ENCODE measurements at places on chromosomes 1 and 21.

- DNase-seq, result no peak
These were observed 98.1 kb downstream of the PSMG1 start for GRCh38 chr21:39084979-39085729.

DNA sequence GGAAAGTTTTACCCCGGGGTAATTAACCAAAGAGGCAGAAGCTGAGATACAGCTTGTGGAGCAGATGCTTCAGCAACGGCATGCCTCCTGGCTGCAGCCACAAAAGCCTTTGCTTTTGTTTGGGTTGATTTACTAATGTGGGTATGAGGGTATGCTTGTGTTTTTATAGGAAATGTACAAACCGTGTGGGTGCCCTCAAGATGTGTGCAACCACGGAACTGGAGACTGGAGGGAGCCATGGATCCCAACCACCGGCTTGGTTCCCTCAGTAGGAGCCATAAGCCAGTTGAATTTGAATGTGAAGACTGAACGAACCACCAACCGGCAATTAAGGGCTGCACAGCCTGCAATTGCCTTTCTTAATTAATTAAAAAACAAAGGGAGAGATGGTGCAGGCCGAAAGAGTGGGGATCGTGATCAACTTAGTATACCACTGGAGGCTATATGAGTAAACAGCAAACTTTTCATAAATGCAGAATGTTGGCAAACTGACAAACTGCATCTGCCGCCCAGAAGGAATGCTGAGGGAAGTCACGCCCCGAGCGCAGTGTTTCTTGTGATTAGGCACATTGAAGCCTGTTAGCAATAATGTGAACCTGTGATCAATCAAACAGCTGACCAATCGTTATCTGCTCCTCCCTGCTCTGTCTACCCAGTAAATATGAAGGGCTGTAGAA lies 104.1 kb downstream of the DISP1 start:
- DNase-seq, result no peak

- DNase-seq, result no peak
These were observed 325.6 kb downstream of the NEGR1 start for GRCh38 chr1:71956613-71957285.

DNA sequence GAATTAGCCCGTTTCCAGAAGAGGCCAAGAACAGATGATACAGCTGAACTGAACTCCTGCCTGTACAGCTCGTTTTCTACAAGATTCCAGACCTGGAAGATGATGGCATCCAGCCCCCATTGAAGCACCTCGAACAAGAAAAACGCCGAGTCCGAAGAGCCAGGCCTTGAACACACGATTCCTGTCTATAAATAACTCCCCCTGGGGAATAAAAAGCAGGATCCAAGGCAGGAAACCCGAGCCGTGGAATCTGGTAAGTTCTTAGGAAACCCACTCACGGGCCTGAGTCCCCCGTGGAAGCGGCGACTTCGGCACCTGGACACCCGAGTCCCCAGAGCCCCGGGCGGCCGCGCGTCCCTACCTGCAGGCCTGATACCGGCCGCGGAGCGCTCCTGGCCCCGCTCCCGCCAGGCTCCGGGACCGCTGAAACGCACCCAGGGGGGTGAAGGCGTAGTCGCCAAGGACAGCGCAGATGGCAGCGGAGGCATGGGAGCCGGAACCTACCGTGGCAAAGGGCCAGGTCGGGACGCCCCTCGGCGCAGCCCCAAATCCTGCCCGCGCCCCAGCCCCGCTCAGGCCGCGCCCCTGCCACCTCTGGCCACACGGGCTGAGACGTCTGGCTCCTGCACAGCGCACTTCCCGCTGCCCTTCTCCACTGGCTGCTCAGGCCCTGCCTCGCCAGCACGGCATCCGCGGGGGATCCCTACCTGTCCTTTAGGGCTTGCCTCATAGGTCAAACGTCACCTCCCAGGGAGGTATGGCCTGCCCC lies 14.0 kb upstream of the HLCS start:
- no peak for DNase-seq

DNA sequence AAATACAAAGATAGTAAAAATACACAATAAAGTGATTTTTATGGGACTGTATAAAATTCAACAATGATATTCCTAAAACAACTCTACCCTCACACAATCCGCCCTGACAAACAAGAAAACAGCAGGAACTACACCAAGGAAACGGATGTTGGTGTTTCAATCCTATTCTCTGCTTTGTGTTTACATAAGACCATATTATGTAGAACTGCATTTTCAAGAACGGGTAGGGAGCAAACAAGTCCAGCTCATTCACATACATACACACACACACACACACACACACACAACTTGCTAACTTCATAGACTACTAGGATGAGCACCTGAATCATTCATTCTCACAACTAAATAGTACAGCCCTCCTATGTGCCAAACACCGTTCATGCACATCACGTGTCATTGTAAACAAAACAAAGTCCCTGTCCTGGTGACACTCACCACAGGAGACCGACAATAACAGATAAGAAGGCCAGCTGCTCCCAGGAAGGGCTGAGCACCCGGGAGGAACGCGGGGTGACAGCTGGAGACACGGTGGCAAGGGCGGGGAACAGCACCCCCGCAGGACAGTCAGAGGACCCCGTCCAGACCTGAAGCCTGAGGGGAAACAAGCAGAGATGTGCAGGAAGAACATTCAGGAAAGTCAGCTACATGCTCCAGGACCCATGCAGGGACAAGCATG lies 43.0 kb downstream of the NPHP4 start:
- no peak for DNase-seq

DNA sequence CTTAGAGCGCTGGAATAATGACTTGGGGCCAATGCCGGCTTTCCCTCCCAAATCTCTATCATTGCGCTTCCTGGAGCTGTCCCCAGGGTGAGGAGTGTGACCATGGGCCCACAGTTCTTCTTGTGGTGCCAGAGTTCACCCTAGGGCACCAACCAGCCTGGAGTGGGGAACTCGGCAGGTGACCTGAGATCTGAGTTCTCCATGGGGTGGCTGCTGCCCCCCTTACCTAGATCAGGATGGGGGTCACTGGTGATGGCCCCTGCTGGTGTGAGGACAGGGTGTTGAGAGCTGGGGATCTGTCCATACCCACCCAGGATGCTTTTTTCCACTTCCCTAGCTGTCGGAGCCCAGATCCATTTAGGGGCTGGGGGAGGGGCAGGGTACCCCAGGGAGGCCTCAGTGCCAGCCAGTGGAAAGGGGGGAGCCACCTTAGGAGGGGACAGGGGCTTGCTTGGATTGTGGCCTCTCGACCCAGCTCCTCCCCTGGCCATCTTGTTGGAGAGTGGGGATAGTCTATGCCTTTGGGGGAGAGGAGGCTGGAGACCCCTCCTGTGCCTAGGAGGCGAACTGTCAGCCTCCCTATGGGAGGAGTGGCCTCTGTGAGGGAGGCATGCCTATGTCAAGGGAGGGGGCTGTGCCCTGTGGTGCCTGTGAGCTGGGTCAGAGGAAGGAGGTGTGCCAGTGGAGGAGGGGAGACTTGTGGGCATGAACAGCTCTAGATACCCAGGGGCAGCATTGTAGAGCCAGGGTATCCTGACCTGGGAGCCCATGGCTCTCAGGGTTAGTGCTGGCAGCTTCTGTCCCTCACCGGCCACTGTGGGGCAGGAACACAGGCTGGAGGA lies 1.7 kb downstream of the FOXO6 start:
- DNase-seq, result no peak

GRCh38 chr1:31615414-31615813 lies 2.1 kb upstream of the HCRTR1 start:
- no peak for DNase-seq

- DNase-seq, result no peak
These were observed 104.9 kb upstream of the RUNX3 start for GRCh38 chr1:25034736-25035522.

DNA sequence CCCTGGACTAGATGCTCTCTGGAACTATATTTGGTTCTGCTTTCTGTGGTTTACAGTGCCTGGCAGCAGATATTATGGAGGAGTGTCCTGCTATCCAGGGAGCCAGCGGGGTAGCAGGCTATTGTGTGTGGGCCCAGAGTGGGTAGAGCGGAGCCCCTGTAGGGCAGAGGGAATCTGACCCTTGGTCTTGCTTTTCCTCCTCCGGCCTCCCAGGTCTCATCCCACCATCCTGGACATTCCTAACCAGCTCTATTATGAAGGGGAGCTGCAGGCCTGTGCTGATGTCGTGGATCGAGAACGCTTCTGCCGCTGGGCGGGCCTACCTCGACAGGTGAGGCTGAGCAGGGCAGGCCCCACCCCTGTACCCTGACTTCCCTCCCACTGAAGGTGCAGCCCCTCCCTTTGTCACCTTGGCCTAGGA lies 9.1 kb downstream of the RHOC start:
- no peak for DNase-seq

GRCh38 chr1:231421546-231421970 lies 529 bp downstream of the EGLN1 start:
- DNase-seq, result no peak

GRCh38 chr21:36749935-36750575 lies 51.1 kb downstream of the SIM2 start:
- DNase-seq, result no peak

DNA sequence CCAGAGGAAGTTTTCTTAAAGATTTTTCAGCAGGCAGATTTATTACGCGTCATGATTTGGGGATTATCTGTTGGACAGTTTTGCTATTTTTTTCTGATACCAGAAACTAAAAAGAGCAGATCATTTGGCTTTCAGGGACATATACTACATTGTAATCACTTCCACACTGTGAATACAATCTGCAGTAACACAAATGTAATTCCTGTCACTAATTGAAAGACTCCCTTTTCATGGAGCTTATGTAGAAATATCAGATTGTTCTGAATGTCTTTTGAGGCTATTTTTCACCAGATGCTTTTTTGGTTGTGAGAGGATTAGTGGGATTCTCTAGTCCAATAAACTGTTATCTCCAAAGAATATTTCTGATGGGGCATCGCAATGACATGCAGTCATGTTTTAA lies 464.2 kb downstream of the DISC1 start:
- DNase-seq, result no peak

GRCh38 chr1:43754892-43755291 lies 47.6 kb downstream of the ST3GAL3 start:
- DNase-seq, result no peak

DNA sequence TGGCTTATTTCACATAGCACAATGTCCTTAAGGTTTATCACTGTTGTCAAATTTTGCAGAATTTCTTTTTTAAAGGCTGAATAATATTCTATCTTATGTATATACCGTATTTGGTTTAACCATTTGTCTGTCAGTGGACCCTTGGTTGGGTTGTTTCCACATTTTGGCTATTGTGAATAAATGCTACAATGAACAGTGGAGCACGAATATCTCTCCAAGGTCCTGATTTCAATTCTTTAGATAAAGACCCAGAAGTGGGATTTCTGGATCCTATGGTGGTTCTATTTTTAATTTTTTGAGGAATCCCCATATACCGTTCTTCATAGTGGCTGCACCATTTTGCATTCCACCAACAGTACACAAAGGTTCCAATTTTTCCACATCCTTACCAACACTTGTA lies 5.8 kb upstream of the ZBTB17 start:
- DNase-seq, result no peak

DNA sequence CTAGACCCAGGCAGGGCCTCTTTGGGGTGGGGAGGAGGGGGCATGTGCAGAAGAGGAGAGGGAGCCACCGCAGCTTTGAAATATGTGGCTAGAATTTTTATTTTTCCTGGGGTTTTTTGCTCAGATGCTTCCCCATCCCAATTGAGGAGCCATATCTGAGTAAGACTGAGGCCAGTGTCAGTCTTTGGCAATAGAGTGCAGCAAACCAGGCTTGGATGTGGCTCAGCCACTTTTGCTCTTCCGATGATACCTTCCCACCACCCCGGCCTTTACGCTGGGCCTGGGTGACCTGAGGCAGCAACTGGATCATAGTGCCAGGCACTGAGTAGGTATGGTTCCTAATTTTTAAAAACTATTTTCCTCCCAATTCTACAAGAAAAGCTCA lies 36.9 kb downstream of the KIAA1614 start:
- DNase-seq, result no peak

DNA sequence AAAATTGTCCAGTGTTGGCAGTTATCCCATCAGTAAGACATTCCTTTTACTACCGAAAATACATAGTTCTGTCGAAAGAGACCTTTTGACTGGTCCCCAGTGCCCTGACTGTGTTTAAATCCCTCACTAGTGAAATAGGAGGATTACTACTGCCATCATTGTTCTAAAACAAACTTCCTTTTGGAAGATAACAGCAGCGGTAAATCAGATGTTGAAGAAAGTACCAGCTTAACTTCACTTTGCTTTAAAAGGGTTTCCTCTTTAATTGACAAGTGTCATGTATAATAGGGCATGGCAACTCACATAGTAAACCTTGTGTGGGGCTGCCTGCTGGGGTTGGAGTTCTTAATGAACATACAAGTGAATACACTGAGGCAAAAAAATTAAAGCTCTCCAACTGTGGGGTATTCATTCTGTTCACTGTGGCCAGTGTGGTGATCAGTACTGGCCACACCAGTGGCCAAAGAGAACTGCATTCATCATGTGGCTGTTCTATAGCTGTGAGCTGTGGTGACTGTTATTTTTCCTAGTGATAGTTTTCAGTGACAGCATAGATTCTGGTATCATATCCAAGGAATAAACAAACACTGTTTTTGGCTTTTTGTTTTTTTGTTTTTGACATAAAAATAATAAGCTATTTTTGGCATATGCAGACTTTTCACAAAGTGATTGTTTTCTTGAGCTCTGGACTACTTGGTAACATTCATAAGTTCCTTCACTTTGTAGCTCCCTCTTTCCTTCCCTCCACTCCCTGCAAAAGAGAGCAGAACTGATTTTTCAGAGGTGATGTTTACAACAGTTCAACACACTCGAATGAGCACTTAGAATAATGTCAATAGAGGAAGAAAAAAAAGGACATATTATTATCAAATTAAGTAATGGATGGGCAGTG lies 74.5 kb downstream of the NFIA start:
- no peak for DNase-seq

GRCh38 chr1:116126281-116126680 lies 15.1 kb downstream of the MAB21L3 start:
- no peak for DNase-seq

DNA sequence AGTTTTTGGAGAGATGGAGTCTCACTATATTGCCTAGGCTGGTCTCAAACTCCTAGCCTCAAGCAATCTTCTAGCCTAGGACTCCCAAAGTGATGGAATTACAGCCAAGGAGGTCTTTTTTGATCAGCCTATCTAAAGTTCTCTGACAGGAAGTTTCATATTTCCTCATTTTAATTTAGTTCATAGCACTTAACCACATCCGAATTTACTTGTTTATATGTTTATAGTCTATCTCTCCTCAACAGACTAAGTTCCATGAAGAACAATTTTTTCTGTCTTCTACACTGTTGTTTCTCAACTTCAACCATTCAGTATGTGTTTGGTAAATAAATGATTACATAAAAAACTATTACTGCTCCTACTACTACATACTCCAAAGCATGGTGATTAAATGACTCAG lies 47.9 kb downstream of the GON4L start:
- no peak for DNase-seq

- DNase-seq, result no peak
These were observed 16.8 kb downstream of the PLXNA2 start for GRCh38 chr1:208227366-208227765.

All from stimulated activated CD4-positive, alpha-beta T cell treated with anti-CD3 and anti-CD28 coated beads, Interleukin-2, amount 100 ng/mL, for 24 hours (primary cell).